ENCODE measurements at places on chromosomes 5 and 9.

GRCh38 chr5:7678030-7678429, 172.9 kb downstream of the CFAP90 start:
- no peak for DNase-seq

GRCh38 chr5:1521671-1522600, 1.8 kb downstream of the LPCAT1 start:
- DNase-seq, result no peak

GRCh38 chr5:1185629-1186350, 15.6 kb upstream of the SLC6A19 start:
- DNase-seq, result no peak

DNA sequence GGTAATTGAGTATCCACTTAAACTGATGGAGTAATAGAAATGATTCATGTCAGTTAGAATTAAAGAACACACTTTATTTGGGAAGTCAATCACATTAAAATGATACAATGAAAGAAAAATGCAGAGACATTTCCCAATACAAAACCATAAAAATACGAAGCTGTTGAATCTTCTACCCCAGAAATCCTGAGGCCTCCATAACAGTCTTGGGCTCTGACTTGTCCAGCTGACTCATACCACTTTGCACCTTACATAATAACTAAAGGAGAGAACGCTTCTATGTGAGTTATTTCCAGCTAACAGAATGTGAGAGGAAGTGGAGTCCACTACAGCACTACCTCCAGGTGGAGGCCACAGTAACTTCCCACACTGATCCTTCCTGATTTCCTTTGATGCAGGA, 305.0 kb downstream of the MRPS30 start:
- DNase-seq, result no peak

- no peak for DNase-seq
Observed at GRCh38 chr5:123120197-123120596, 31.2 kb downstream of the PRDM6 start.

- DNase-seq, result no peak
Observed at GRCh38 chr5:143154510-143155370, 248.7 kb downstream of the NR3C1 start.

- DNase-seq, result no peak
Observed at GRCh38 chr5:82010696-82011095, 38.9 kb downstream of the ATG10 start.

GRCh38 chr5:41770799-41771198, 99.4 kb downstream of the OXCT1 start:
- no peak for DNase-seq

DNA sequence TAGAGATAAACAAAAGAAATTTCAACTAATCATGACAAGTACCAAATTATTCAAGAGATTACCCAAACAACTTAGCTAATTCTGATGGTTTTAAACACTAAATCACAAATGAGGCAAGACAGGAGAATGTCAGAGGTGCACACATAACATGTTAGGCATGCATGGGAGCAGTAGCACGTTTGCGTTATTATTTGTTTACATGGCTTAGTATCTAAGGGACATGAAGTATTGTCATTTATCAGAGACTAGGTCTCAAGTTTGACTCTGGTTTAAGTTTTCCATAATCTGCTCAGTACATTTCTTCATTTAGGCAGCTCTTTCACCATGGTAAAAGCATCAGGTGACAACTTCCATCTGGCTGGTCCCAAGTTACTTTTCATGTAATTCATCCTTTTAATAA, 244.1 kb upstream of the TNC start:
- DNase-seq, result no peak

GRCh38 chr9:136488247-136489214, 5.7 kb upstream of the SEC16A start:
- peak; percentile 83 for DNase-seq

- no peak for DNase-seq
Observed at GRCh38 chr9:115495052-115495635, 377.2 kb upstream of the TNC start.

DNA sequence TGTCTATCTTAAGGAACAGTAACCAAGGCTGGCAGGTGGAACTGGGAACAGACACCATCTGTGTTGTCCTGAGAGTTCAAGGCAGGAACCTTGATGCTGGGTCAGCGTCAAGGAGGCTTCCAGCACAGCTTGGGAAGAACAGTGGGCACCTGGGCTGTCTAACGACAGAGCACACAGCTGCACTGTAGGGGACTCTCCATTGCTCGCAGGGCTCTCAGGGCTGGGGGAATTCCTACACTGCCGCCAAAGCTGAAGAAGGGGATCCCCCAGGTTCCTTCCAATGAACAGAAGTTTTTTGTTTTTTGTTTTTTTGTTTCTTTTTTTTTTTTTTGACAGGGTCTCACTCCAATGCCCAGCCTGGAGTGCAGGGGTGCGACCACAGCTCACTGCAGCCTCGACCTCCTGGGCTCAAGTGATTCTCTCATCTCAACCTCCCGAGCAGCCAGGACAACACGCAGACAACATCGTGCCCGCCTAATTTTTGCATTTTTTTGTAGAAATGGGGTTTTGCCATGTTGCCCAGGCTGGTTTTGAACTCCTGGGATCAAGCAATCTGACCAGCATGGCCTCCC, 81.9 kb downstream of the PTPN3 start:
- DNase-seq, result no peak

DNA sequence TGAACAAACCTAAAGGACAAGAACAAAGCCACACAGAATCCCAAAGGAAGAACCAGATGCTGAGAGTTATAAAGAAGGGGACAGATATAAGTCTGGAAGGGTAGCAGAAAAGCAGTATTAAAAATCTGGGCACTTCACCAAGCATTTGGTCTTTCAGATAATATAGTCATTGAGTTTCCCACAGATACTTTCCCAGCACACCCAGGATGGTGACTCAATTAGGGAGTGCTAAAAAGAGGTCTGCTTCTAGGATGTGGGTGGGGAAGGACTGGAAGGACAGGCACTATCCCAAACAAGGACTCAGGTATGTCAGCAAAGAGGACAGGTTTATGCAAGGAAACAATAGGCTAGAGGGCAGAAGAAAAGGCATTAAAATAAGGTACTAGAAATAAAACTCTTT, 59.3 kb downstream of the DIAPH1 start:
- no peak for DNase-seq

DNA sequence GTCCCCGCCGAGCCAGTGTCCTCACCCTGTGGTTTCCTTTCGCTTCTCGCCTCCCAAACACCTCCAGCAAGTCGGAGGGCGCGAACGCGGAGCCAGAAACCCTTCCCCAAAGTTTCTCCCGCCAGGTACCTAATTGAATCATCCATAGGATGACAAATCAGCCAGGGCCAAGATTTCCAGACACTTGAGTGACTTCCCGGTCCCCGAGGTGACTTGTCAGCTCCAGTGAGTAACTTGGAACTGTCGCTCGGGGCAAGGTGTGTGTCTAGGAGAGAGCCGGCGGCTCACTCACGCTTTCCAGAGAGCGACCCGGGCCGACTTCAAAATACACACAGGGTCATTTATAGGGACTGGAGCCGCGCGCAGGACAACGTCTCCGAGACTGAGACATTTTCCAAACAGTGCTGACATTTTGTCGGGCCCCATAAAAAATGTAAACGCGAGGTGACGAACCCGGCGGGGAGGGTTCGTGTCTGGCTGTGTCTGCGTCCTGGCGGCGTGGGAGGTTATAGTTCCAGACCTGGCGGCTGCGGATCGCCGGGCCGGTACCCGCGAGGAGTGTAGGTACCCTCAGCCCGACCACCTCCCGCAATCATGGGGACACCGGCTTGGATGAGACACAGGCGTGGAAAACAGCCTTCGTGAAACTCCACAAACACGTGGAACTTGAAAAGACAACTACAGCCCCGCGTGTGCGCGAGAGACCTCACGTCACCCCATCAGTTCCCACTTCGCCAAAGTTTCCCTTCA, 1.4 kb downstream of the GLIS3 start:
- no peak for DNase-seq

- DNase-seq, result no peak
Observed at GRCh38 chr5:178577376-178577839, 12.8 kb downstream of the COL23A1 start.

DNA sequence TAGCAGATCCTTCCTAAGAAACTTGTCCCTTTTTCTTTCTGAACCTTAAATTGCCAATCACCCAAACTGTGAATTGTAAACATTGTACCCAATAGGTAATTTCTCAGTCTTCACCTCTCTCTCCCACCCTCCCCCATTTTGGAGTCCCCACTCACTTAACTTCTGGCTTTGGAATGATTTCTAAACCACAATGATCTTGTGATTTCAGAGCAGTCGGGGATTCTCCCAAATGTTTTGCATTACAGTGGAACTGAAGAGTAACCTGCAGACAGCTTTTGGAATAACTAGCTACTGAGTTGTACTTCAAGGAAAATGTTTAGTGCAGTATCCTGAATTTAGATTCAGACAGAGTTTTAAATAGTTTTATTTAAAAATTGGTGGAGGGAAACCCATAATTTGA, 19.2 kb downstream of the SLC27A6 start:
- no peak for DNase-seq

GRCh38 chr9:16207161-16207560, 654.3 kb downstream of the CCDC171 start:
- no peak for DNase-seq

- DNase-seq, result no peak
Observed at GRCh38 chr9:77808751-77809081, 160.6 kb upstream of the GNA14 start.

- DNase-seq, result no peak
Observed at GRCh38 chr9:124398191-124398935, 16.9 kb downstream of the PSMB7 start.

DNA sequence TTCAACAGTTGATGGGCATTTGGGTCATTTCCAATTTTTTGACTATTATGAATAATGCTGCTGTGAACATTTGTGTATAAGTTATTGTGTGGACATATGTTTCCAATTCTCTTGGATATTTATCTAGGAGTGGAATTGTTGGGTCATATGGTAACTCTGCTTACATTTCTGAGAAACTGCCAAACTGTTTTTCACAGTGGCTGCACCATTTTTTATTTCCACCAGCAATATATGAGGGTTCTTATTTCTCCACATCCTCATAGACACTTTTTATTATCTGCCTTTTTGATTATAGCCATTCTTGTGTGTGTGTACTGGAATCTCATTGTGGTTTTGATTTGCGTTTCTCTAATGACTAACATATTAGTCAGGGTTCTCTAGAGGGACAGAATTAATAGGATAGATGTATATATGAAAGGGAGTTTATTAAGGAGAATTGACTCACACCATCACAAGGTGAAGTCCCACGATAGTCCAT, 14.7 kb upstream of the MED27 start:
- no peak for DNase-seq

DNA sequence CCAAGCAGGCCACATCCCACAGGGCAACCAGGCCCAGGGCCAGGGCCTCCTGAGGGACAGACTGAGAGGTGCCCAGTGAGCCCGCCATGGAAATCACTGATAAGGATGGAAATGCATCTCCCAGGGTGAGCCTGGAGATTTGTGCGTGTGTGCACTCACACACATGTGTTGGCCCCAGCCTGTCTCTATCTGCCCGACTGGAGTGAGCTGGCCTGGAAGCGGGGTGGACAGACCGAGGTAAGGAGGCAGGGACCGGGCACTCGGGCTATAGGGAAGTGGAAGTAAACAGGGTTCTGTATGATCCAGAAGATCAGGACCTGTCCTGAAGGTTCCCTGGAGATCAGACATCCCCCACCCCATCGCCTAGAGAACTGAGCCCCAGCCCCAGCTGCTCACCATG, 17.4 kb downstream of the GFI1B start:
- DNase-seq, result no peak

- no peak for DNase-seq
Observed at GRCh38 chr5:120988491-120988890, 524.4 kb downstream of the PRR16 start.

GRCh38 chr9:107214915-107215314, 68.2 kb upstream of the RAD23B start:
- DNase-seq, result no peak

- no peak for DNase-seq
Observed at GRCh38 chr9:20200991-20201431, 412.2 kb upstream of the SLC24A2 start.

- no peak for DNase-seq
Observed at GRCh38 chr9:206481-206880, 8.2 kb upstream of the DOCK8 start.

GRCh38 chr5:156534085-156534484, 207.1 kb downstream of the SGCD start:
- no peak for DNase-seq

All from CD8-positive, alpha-beta T cell (primary cell).